Adrenal gland (tissue), 19 donors: ENCODE measurements at places on chromosomes 13 and 19.
A peak's percentile ranks its signal among the peaks of the same experiment; 100 is the strongest.

DNA sequence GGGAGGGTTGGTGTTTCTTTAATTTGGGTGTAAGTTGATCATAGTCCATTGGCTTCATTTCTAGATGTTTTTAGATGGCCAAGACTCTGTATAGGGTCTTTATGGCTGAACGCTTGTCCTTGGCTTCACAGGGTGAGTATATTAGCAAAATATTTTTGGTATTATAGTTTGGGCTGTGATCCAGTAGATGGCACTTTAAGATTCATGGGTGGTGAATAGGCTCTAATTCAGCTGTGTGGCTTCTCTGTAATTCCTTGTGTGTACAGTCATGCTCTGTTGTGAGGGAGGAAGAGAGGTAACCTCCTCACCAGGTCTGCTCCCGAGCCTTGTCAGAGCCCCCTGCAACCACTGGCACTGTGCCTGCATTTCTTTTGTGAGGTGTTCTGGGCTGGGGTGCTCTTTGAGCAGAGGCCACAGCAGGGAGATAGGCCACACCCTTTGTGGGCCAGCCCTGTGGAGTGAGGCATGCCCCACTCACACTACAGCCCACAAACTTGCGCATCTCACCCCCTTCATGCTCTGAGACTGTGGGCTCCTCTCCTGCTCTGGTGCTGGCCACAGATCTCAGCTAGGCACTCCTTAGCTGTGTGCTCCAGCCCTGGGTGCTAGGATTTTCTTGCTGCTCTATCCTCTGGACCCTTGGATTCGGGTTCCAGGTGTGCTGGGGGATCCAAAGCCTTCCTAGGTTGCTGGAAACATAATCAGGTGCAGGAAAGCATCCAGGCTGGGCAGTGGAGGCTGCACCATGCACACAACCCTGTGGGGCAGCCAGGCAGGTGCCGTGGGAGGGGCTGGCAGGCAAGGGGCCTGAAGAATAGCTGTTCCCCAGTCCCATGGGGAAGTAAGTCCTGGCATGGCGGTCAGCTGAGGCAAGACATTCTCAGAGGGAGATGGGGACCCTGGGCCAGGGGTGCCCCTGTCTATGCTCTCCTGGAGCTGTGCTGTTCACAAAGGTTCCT is 193.9 kb downstream of the GPC5 start:
- DNase-seq = no peak

DNA sequence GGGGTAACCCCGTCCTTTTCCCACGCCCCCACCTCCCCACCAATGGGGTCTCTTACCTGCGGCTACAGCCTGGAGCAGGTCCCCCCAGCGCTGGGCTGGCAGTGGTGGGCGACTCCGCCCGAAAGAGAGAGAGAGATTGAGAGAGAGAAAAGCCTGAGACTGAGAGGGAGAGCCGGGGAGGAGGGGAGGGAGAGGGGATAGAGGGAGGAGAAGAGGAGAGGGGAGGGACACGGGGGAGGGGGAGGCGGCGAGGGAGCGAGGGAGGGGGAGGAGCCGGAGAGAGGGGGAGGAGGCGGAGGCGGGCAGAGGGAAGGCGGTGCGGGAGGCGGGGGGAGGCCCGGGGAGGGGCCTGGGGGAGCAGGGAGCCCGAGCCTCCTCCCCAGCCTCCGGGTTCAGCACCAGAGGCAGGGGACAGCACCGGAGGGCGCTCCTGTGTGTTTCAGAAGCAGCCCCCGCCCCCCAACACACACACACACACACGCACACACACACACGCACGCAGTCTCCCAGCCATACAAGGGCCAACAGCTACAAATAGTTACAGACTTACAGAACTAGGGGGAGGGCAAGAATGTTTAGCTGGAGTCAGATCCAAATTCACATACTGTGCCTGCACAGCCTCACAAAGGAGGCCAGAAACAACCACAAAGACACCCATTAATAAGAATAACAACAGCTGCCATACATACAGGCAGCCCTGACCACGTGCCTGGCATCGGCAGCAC is at the start of gene SLC8A2:
TSS of gene SLC8A2 (minus strand) at position 161 of the 725 bp plus-strand sequence. CDS start 5,490 bp downstream, outside the sequence.
- DNase-seq = peak; percentile 57

DNA sequence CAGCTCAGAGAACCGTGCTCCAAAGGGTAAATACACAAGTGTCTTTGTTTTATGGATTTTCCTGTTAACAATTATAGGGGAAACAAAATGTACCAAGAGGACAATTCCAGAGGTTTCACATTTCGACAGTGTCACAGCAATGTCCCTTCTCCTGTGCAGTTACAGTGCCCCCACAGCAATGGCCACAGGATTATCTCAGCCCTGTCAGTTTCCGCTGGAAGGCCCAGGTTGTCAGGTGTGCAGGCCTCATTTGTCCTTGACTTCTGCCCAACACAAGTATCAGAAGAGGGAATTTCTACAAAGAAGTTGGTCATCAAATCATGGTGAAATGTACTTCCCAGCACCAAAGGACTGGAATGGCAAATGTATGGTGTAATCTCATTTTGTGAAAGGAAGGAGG is 11.2 kb upstream of the N4BP2L2 start:
- no peak for DNase-seq

GRCh38 chr19:55986487-55986886 is at the start of gene NLRP5:
Gene NLRP5 (plus strand): TSS chr19:55986775.
- no peak for DNase-seq

GRCh38 chr13:36242761-36243160 is 28.4 kb upstream of the SOHLH2 start:
- DNase-seq = no peak

GRCh38 chr19:16325641-16326400 is 1.2 kb downstream of the KLF2 start:
- peak; percentile 42 for DNase-seq

GRCh38 chr19:11373166-11373884 is 1.1 kb upstream of the SWSAP1 start:
- peak; percentile 88 for DNase-seq

DNA sequence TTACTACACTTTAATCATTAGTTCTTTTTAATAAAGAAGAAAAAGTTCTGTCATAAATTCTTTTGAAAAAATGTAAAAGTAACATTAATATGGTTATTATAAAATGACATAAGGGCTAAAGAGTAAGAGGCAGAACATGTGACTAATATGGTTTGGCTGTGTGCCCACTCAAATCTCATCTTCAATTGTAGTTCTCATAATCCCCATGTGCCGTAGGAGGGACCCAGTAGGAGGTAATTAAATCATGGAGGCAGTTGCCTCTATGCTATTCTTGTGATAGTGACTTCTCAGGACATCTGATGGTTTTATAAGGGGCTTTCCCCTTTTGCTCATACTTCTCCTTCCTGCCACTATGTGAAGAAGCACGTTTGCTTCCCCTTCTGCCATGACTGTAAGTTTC is 104.5 kb downstream of the UGGT2 start:
- no peak for DNase-seq
